Uterus (tissue), 4 donors: ENCODE measurements at places on chromosomes 3 and 15. TPM values are rescaled to one million over a fixed set of nuclear protein-coding genes. Genes with fewer than 3 reads are reported as not detected.

DNA sequence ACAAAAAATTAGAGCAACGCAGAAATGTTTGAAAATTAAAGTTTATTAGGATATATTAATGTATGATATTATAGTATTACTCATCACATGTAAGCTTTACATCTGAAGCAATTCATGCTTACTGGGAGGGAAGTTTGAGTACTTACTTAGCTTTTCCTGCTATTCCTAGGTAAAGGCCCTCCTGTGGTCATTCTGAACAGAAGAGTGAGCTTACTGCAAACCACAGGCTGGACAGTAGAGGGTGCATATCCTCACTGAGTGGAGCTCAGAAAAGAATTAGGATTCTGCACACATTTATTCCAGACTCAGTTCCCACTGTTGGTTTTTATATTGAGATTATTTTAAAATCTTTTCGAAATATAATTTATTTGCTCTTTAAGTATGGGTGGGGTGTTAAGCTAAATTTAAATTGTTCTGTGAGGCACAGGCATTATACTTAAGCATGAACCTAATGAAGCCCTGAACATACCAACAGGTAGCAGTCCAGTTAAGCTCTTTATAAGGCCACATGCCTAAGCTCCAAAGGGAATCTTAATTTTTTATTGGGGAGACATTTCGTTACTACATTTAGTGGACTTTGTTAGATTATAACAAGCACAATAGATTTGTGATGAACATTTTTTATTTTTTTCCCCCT is 10.2 kb downstream of the MRPS22 start:
- DNase-seq = no peak
- no peak overlapping the region for H3K4me3 ChIP-seq
- H3K4me1 ChIP-seq = no peaks in the 10 kb centered on the region
- H3K27ac ChIP-seq = no peak overlapping the region

DNA sequence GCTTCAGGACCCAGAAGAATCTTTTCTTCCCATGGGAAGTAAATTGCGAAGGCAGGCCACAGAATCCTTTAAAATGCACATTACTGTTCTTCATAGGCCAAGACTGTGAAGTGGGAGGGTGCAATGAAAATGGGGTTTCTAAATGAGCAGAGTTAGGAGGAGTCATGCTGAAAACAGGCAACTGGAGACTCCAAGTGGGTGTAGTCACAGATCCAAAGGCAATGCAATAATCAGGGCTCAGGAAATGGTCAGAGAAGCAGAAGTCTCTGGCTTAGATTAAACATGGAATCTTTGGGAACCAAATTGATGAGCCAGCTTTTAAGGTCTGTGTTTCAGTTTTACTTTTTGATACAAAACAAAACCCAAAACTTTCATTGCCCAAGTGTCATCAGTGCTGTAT is 37.6 kb downstream of the HHLA2 start:
- H3K27ac ChIP-seq = no peak overlapping the region
- H3K4me1 ChIP-seq = no peaks in the 10 kb centered on the region
- no peaks in the 10 kb centered on the region for H3K27me3 ChIP-seq

DNA sequence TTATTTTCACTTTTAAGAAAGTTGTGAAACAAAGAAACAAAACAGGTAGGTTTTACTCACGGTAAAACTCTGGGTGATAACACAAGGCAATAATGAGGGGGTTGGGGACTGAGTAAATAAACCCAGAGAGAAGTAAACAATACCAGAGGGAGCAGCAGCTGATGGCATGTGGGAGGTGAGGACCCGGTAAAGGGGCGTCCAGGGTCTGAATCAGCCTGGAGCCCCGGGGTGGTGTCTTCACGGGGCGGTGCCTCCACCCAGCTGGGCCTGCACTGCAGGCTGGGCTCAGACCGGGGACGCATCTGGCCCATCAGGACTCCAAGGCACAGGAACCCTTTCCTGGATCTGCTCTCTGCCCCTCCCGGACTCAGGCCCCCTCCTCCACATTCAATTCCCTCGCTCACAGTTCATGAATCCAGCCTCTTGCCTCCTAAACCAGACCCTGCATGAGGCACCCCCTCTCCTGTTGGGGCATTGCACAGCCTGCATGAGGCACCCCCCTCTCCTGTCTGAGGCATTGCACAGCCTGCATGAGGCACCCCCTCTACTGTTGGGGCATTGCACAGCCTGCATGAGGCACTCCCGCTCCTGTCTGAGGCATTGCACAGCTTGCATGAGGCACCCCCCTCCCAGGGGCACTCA is 73.9 kb upstream of the MFGE8 start:
- no peak for DNase-seq
- no peak overlapping the region for H3K4me3 ChIP-seq
- no peaks in the 10 kb centered on the region for H3K27me3 ChIP-seq
- no peak overlapping the region for H3K27ac ChIP-seq

DNA sequence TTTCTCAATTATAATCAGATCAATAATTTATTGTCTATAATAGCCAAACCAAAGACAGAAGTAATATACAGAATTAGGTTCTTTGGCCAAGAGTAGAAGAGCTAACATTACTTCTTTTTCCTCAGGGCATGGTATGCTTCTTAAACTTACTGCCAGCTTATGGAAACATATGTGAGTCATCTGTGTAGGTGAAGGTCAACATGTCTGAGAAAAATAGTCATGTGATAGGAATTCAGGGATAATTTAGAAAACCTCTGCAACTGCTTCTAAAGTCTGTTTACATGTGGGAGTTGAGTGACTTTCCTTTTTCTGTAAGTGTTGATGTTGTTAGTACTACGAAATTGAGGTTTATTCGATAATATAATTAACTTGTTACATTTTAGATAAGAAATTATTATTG is 19.2 kb upstream of the MAP6D1 start:
- no peak overlapping the region for H3K4me3 ChIP-seq
- no peaks in the 10 kb centered on the region for H3K4me1 ChIP-seq

GRCh38 chr15:74955796-74956647 is 550 bp downstream of the RPP25 start:
- H3K4me3 ChIP-seq = peak overlapping the region; percentile 56
- peak overlapping the region; percentile 71 for H3K27ac ChIP-seq
- no peaks in the 10 kb centered on the region for H3K4me1 ChIP-seq
- DNase-seq = peak; percentile 69

The ONECUT1 gene
- not detected for total RNA-seq

The C3orf49 gene
- not detected for total RNA-seq
